Activated CD4-positive, alpha-beta T cell treated with anti-CD3 and anti-CD28 coated beads for 48 hours (primary cell): ENCODE measurements at places on chromosomes 7 and 10.
A peak's percentile ranks its signal among the peaks of the same experiment; 100 is the strongest.

DNA sequence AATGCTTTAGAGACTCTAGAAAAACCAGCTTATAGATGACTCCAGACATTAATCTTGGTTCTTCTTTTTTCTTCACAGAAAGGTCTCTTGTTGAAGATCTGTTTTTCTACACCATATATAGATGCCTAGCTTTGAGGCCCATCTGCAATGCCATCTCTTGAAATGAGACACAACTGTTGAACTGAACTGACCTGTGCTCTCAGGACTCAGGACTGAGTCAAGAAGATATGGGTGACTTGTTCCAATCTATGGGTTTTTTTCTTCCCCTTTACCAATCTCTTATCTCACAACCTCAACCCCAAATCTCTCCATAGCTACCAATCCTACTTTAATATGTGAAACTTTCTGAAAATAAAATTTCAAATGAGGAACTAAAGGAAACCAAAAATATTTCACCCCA, 194.7 kb downstream of the SNX13 start:
- no peak for DNase-seq

GRCh38 chr7:117164620-117165019, 158.2 kb downstream of the WNT2 start:
- no peak for DNase-seq

- DNase-seq = no peak
Observed at GRCh38 chr7:1749864-1750466, 79.9 kb downstream of the ELFN1 start.

DNA sequence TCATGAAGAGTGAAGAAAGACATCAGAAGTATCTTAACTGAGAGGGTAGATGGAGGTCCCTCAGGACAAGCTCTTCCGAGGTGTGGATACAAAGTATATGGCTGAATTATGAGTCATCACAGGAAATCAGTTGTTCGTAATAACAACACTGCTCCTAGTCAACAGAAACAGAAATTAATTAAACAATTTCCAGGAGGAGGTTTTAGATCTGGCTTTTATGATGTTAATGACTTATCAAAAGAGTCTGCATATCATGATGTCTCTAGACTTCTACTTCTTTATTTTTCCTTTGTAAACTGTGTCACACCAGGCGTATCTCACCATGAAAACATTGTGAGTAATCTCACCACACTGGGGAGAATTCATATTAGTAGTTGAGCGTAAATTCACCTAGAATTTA, 31.2 kb downstream of the OSBPL3 start:
- DNase-seq = no peak

- no peak for DNase-seq
Observed at GRCh38 chr7:103630318-103630717, 184.3 kb upstream of the SLC26A5 start.

DNA sequence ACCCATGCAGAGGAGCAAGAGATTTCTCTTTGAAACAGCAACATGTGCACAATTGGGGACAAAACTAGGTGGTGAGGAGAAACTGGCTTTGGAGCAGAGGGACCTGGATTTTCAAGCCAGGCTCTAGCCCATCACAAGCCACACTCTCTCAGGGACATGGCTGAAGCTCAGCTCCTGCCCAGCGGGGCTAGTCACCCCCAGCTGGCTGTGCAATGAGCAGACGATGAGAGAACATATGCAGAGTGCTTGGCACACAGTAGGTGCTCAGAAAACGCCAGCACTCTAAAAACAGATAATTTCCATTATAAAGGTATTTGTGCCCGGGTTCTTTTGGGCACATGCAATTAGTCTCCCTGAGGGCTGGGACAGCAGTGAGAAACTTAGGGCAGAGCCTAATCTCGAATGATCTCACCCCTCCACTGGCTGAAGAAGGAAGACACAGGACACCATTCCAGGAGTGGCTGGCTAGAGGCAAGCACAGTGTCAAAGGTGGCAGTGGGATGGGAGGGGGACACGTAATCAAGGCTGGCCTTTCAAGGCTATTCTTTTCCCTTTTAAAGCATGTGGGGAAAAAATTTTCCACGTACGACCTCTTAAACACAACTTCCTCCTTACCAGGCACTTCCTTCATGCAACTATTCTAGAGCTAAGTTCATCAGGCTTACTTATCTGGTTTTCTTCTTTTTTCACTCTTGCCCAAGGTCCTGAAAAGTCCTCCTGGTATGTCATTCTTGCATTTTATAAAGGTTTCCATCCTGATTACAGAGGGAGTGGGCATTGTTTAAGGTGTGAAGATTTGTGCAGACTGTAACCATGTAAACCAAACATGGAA, 15.1 kb downstream of the FAM53B start:
- DNase-seq = no peak

DNA sequence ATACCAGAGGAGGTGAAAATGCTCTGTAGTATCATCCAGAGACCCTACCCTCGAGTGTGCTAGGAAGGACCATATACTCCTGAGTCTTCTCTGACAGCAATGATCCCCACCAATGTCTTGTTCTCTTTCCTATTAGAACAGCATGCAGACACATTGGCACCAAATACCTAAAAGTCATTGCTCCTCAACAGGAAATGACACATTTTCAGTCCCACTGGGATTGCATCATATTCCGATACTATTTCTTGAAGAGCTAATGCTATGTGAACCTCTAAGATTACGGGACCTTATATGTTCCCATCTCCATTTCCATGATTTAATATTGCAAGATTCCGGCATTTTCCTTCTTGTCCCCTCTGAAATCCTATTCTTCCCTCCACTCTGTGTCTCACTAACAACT, 177.4 kb downstream of the NRP1 start:
- DNase-seq = no peak

DNA sequence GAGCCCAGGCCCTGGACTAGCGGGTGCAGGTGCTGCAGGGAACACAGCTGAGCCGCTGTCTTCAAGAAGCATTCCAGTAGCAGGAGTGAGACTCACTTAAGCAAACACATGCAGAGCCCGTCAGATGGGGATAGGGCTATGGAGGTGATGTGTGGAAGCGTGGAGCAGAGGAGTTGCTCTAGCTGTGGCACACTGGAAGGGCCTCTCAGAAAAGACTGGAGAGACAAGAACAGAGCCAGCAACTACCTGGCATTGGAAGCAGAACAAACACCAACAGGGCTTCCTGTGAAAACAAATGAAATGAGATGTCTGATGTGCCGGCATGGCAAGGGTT, 37.8 kb upstream of the GALNTL5 start:
- DNase-seq = no peak

DNA sequence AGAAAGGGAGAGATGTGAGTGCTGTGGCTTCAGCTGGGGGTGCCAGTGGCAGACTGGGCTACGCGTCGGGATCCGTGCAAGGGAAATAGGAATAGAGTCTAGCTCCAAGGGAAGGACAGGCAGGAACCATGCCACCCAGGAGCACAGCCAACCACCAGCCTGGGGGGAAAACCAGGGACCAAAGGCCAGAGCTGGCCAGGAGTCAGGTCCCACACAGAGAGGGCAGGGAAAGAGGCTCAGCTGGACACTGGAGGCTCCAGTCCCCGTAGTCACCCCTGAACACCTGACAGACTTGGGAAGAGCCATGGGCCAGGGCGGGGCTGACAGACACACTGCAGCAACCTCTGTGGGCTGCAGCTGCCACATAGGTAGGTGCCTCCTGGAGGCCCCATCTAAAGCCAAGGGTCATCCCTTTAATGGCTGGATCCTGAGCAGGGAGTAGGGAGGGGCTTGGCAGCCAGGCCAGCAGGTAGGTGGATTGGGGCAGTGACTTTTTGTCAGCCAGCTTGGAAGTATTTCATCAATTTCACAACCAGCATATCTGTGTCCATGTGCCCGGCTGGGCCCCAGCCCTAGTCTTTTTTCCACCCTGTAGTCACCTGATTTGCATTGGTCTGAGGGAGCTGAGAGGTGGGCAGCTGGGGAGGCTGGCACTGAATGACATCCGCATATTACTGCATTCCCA, 163.2 kb downstream of the SH2D4B start:
- DNase-seq = no peak

DNA sequence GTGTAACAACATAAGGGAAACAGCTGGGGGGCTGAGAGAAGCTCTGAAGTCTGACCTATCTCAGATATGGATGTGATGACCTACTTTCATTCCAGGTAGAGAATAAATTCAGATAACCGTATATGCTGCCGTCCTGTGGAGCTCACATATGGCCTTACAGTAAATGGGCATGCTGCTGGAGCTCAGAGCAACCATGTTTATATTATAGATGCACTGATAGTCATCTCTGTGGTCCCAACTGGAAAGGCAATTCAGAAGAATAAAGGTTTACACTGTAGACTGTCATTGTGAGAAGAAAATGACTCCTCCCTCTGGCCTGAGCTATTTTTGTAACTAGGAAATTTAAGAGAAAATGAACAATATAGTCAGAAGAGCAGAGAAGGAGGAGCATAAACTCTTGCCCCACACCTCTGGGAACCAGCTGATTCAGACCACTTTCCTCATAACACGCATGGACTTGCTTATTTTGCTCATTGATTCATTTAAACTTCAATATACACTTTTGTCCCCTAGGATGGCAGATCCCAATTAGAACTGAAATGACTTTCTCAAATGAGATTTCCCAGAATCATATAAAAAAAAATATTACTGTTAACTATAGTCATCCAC, 69.9 kb upstream of the NXPH1 start:
- DNase-seq = no peak

GRCh38 chr7:150465414-150465813, 15.0 kb downstream of the GIMAP8 start:
- no peak for DNase-seq

- no peak for DNase-seq
Observed at GRCh38 chr10:62648921-62649320, 155.6 kb upstream of the ADO start.

DNA sequence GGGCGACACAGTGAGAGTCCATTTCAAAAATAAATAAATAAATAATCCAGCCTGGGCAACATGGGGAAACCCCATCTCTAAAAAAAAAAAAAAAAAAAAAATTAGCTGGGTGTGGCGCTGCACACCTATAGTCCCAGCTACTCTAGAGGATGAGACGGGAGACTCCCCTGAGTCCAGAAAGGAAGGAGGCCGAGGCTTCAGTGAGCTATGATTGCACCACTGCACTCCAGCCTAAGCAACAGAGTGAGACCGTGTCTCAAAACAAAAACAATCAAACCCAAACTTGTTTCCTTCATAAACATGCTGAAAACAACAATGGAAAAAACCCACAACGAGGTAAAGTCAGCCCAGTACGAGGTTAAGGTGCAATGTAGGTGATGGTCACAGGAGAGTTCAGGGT, 1.2 kb downstream of the COX19 start:
- no peak for DNase-seq

GRCh38 chr7:84339306-84339705, 144.7 kb upstream of the SEMA3A start:
- no peak for DNase-seq

GRCh38 chr7:27535795-27536194, 126.9 kb downstream of the HIBADH start:
- DNase-seq = no peak

DNA sequence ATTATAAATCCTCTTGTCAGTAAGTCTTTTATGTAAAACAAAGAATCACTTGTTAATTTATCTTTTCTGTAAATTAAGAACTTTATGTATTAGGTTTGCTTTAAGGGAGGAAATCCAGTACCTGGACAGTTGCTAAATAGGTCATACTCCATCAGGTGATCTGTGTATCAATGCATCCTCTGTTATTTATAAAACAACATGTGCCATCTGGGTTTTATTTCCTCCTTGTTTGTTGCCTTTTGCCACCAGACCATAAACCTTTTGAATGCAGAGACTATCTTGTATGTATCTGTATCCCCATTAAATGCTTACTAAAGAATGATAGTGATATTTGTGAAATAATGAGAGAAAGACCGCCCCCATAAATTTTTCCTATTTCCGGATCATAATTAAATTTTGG, 70.0 kb downstream of the SLC35B4 start:
- no peak for DNase-seq

- no peak for DNase-seq
Observed at GRCh38 chr7:92778972-92779371, 57.4 kb downstream of the CDK6 start.

DNA sequence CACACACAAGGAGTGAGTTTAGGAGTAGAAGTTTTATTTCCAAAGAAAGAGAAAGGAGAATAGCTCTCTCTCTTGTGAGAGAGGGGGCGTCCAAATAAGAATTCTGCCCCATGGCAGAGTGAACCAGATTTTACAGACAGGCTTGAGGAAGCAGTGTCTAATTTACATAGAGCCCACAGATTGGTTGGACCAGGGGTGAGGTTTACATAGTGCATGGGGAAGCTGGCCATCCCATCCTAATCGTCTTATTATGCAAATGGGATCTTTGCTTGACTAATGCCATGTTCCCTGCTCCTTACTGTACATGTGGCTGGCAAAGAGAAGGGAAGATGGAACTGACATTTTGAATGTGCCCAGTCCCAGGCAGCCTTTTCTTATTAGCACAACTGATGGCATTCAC, 60.0 kb upstream of the ACSM6 start:
- no peak for DNase-seq

- no peak for DNase-seq
Observed at GRCh38 chr7:158032561-158033115, 555.0 kb downstream of the PTPRN2 start.

DNA sequence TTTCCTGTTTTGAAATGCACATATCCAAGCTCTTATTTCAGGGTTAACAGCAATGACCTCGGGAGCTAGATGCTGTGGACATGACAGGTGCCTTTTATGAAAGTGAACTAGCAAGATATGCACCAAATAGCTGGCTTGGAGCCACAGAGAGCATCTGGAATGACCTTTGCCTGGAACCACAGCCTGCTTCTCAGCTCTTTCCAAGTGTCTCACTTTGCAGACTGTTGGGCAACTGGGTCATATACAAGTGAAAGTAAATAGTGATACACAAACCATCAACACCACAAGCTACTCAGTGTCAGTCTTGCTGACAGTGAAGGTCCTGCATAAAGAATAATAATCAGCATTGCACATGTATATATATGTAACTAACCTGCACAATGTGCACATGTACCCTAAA, 183.5 kb downstream of the RNF133 start:
- DNase-seq = no peak

DNA sequence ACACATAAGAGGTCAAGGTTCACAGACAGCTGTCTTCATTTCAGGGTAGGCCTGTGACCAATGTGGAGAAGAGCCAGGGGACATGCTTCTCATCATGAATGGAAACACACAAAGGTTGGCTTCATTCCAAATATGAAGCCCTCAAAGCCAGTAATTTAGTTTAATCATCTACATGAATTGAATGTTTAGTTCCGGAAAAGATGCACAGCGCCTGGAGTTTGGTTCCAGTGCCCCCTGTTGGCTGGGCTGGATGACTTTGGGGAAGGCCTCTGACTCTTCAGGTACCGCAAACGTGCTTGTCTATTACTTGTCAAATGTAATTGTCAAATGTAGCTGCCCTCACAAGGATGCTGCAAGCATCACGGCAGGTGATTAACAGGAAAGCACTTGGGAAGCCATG, 130.7 kb downstream of the ADRA2A start:
- DNase-seq = peak; percentile 33

DNA sequence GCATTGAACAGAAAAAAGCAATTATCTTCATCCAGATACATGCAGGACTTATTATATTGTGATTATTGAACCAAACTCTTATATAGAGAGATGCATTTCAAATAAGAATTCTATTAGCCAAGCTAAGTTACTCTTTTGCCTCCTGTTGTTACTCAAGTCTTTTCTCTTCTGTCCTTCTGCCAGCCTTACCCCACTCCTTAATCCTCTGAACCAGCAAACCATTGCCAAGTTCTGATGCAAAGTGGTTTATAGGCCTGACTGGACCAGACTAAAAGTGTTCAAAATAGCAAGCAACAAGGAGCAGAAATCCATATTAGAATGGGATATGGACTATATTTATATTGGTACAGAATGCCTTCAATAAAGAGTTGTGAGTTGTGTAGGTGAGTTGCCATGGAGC, 2.2 kb upstream of the SLC26A4 start:
- DNase-seq = no peak
